ENCODE measurements at places on chromosomes 12 and 14. TPM values are rescaled to one million over a fixed set of nuclear protein-coding genes. Genes with fewer than 3 reads are reported as not detected.

The MSI1 gene
- 7.1 TPM for total RNA-seq

The TEX52 gene
- not detected for total RNA-seq

The KCNK10 gene
- 1.8 TPM for total RNA-seq

The NPC2 gene
- 103 TPM for total RNA-seq

The IL31 gene
- not detected for total RNA-seq

The ITGA7 gene
- 58.0 TPM for total RNA-seq

The KITLG gene
- 27.2 TPM for total RNA-seq

The SERPINA3 gene
- 90.2 TPM for total RNA-seq

The COX8C gene
- not detected for total RNA-seq

The OR6C2 gene
- not detected for total RNA-seq

The PLCZ1 gene
- total RNA-seq: not detected

The HSPB8 gene
- 253 TPM for total RNA-seq

The LRP1 gene
- 103 TPM for total RNA-seq

The EFS gene
- total RNA-seq: 3.9 TPM

Measured in stomach (tissue), 19 donors.